ENCODE measurements at places on chromosomes 1 and 21.

GRCh38 chr1:27060891-27061290 is 48.2 kb upstream of the TENT5B start:
- no peak for DNase-seq

GRCh38 chr1:220708936-220709801 is 19.0 kb downstream of the C1orf115 start:
- no peak for DNase-seq

DNA sequence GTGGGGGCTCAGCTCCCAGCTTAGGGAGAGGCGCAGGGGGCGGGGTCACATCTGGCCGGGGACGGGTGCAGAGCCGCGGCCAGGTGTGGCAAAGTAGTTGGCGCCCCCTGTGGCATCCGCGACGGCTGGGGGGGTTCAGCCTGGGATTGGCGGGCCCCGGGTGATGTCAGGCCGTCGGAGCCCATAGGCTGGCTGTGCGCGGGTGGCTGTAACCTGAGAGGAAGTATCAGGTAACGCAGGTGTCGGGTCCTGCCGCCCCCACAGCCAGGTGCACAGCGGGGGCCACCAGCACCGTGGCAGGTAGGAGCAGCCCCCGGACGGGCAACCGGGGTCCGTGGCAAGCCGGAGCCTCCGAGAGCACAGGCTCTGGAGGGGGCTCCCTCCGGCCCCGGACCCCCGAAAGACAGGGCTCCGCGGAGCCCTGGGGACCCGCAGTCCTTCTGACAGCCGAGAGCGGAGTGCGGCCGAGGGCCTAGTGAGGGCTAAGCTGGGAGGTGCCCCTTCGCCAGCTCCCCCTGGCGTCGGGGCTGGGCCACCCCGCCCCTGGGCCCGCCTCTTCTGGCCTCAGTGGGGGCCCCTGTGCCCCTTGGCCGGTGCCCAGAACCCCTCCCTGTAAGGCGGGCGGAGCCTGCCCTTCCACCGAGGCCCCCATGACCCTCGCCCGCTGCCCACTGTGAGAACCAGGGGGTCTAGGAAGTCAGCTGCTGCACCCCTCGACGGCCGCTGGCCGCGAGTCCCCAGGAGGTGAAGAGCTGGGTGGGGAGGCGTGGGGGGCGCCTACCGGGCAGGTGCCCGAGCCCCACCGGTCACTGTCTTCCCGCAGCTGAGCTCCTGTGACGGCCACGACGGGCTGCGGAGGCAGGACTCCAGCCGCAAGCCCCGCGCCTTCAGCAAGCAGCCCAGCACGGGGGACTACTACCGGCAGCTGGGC is 17.9 kb downstream of the TNFRSF25 start:
- DNase-seq: no peak

GRCh38 chr1:147491098-147491497 is 50.2 kb upstream of the BCL9 start:
- DNase-seq: no peak

GRCh38 chr1:169078163-169078883 is 28.2 kb upstream of the ATP1B1 start:
- no peak for DNase-seq

GRCh38 chr1:53156783-53157182 is 14.3 kb upstream of the SLC1A7 start:
- no peak for DNase-seq

DNA sequence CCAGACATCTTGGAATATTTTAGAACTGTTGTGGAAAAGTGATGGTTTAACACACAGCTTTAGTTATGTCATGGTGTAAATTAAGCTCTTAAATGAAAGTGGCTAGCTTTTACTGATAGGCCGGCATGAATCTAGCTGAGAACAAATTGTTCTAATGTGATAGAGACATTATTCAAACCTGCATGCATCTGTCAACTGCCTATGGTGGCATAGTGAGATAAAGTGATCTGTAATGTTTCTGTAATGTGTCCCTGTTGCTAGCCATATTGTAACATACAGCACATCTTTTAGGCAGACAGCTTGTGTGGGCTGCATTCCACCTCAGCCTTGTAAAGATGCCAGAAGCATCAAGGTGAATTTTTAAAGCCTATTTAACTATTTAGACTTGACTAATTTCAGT is 16.0 kb downstream of the LRIG2 start:
- DNase-seq: no peak

- DNase-seq: no peak
These were observed 3.6 kb downstream of the ABCA4 start for GRCh38 chr1:94117259-94117851.

GRCh38 chr1:219498666-219499065 is 114.2 kb downstream of the ZC3H11B start:
- DNase-seq: no peak

DNA sequence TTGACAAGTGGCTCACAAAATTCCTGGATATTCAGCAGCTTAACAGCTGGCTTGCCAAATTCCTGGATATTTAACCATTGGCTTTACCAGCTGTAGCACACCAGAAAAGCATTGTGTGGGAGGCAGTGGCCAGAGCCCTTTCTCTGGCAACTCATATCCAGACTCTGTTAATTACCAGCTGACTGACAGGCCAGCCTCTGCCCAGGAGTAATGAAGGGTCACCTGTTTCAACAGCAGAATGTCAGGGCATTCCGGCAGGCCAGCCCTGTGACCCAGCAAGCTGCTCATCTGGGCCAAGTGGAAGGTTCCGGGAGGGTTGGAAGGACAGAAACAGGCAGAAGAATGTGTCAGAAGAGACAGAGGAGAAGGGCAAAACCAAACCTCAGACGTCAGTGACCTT is 35.2 kb upstream of the KIRREL1 start:
- DNase-seq: no peak

DNA sequence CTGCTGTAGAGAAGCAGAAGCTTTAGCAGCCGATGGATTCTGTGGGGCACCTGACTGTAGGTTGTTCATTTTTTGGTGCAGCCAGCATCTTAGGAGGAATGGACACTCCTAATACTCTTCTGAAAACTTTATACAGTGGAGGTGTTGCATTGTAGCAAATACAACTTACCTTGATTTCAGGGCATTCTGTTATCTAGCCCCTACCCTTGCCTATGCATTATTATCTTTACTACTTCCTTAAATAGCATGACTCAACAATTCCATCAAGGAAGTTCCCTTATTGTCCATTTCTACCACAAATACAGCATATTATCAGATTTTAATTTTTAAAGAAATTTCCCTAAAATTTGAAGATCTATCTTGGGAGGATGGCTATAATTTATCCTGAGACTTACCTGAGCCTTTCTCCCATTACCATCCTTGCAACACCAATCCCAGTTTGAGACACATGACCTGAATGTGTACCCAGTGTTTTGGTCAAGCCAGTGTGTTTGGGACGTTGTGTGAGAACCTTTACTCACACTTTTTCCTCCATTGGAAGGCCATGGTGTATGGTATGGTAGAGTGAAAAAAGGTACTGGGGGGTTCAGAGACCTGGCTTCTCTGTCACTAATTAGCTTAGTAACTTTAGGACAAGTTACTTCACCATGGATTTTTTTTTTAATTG is 9.2 kb downstream of the POU2F1 start:
- DNase-seq: no peak

DNA sequence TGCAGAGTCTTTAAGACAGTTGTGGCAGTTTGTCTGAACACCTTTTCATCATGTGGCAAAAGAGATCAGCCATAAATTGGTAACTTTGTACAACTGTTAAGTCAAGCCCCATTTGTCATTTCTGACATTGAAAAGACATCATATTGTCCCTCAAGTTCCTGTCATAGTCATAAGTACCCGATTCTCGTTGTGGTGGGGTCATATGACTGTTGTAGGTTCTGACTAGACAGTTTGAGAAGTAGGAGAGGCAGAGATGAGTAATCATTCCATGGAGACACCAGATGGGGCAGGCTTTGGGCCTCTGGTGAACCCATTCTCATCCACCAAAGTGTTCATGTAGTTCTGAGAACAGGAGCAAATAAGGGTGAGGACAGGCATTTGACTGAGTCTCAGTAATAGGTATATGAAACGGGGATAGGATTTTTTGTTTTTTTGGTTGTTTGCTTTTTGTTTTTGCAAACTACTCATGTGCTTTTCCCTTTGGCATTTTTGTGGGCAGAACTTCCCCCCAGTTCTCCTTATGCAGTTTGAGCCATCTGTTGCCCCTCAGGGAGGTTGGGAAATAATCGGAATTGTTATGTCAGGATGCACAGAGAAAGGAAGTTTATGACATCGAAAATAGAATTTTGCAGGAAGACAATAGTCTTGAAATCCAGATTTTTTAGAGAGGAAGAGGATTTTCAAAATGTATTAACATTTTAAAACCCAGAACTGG is 86.9 kb upstream of the KCNE2 start:
- peak; percentile 23 for DNase-seq

DNA sequence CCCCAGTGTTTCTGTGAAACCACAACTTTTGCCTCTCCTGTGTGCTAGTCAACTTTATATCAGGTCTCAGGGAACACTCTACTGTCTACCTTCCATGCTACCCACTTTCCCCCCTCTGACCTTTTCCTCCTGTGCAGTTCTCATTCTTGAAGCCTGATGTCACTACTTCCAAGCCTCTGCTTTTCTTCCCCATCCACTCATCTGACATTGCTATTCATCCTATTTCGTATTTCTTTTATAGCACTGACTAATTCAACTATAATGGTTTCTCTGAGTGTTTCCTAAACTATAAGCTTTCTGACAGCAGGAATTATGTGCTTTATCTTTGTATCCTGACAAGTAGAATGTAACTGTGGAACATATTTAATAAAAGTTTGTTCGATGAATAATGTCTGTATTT is 18.2 kb upstream of the DPH5 start:
- no peak for DNase-seq

GRCh38 chr1:6026095-6026809 is 19.4 kb upstream of the KCNAB2 start:
- DNase-seq: peak; percentile 90

- DNase-seq: peak; percentile 65
These were observed 30.0 kb upstream of the RCSD1 start for GRCh38 chr1:167599957-167600581.

DNA sequence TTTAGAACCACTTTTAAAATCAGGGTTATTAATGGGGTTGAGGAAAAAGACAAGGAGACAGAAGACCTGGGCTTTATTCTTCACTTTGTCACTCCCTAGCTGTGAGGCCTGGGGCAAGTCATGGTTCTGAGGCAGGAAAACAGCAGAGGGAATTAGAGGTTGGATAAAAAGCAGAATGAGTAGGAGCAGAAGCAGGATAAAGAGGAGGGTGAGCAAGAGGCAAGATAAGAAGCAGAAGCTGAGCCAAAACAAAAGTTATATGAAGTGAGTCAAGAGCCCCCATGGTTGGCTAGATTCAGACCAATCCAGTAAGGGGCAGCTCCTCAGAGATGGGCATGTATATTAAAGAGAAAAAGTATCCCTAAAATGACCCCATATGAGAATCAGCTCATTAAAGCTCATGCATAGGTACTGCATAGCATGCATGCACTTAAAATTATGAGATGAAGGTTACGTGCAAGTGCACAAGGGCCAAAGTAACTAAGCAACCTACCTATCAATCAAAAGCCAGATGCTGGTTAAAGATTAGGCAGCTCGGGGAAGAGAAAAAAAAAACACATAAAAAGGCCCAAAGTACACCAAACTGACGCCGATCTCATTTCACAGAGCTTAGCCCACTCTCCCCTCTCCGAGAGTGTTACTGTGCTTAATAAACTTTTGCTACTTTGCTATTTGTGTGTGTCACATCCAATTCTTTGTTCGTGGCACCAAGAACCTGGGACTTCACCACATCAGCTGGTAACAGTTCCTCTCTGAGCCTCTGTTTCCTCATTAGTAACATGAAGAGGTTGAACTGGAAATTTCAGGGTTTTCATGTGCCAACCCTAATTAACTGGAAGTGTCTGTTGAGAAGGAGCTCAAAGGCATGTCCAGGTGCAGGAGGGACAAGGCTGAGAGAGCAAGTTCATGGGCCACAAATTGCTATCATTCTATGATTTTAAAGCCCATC is 2.2 kb downstream of the AVPR1B start:
- DNase-seq: no peak

DNA sequence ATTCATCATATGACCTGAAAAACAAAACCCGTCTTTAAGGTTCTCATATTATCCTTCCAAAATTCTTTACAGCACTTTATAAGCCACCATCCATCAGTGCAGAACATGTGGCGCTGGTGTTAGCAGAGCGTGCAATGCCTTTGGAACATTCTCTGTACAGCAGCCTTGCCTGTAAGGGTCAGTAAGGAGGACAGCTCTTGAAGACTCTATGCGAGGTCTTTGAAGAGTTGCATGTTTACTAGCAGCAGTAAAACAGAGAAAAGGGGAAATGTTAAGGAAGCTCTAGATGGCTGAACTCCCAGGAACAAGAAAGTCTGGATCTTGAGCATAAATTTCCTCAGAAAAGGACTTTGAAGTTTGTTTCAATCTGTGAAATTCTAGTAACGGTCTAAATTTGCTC is 365.6 kb downstream of the DUSP10 start:
- DNase-seq: no peak

DNA sequence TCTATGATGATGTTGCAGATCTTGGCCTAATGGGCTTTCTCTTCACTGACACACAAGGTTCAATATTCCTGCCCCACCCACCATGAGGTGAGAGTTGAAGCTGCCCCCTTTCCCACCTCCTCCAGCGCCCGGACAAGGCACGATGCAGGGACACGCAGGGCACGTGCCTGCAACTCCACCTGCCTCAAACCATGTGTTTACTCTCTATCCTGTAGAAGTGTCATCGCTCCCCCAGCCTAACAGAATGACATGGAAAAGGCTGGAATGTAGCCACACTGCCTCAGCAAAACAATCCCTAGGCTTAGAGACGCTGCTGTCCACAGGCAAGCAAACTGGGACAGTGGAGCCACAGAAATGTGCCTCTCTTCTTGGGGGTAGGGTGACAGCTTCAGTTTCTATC is 92.9 kb upstream of the SOD1 start:
- no peak for DNase-seq

DNA sequence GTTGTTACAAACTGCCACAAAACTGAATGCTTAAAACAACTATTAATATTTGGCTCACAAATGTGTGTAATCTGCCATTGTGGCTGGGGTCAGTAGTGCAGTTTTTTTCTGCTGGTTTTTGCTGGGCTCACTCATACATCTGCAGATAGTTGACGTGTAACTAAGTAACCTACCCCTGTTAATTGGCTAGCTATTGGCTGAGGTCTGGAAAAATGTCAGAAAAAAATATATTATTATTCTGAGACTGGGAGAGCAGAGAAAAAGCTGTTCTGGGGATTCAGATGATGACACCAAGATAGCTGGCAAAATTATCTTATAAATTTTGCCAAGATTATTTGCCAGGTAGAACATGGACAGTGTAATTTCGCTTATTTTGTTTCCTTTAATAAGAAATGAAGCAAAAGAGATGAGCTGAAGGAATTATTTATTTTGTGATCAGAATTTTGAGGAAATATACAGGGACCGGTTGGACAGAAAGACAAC is 616.1 kb upstream of the ADAMTS5 start:
- no peak for DNase-seq

GRCh38 chr1:201444792-201445191 is 23.3 kb upstream of the TNNI1 start:
- DNase-seq: no peak

- no peak for DNase-seq
These were observed 4.3 kb downstream of the HSF2BP start for GRCh38 chr21:43654806-43655489.

GRCh38 chr1:219898375-219898774 is 30.0 kb downstream of the SLC30A10 start:
- DNase-seq: no peak

GRCh38 chr1:170578359-170578758 is 46.4 kb downstream of the GORAB start:
- no peak for DNase-seq

- DNase-seq: no peak
These were observed 27.5 kb downstream of the SLX9 start for GRCh38 chr21:44967082-44968047.

Data from GM10248 (cell line).